Stimulated activated CD4-positive, alpha-beta T cell treated with anti-CD3 and anti-CD28 coated beads, Interleukin-4, amount 100 ng/mL, for 1 hour (primary cell): ENCODE measurements at places on chromosomes 3 and 15.
A peak's percentile ranks its signal among the peaks of the same experiment; 100 is the strongest.

DNA sequence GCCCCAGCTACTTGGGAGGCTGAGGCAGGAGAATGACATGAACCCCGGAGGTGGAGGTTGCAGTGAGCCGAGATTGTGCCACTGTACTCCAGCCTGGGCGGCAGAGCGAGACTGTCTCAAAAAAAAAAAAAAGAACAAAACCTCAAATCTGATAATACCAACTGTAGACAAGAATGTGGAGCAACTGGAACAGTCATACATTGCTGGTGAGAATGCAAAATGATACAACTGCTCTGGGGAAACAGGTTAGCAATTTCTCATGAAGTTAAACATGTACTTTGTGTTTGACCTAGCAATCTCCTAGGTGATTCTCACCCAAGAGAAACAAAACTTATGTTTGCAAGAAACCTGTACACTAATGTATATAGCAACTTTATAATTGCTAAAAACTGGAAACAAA is 4.4 kb upstream of the VHL start:
- no peak for DNase-seq

DNA sequence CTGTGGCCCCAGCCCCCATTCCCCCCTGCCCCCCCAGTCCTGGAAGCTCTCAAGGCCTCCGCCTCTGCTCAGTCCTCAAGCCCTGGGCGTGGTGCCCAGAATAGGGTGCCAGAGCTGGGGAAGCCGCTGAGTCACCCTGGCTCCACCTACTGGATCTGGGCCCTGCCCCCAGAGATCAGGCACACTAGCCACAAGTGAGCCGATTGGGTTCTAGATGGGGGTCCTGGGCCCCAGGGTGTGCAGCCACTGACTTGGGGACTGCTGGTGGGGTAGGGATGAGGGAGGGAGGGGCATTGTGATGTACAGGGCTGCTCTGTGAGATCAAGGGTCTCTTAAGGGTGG is 5.7 kb downstream of the EIF4G1 start:
- peak; percentile 63 for DNase-seq

GRCh38 chr15:51390966-51391422 is 49.5 kb downstream of the GLDN start:
- DNase-seq: no peak

DNA sequence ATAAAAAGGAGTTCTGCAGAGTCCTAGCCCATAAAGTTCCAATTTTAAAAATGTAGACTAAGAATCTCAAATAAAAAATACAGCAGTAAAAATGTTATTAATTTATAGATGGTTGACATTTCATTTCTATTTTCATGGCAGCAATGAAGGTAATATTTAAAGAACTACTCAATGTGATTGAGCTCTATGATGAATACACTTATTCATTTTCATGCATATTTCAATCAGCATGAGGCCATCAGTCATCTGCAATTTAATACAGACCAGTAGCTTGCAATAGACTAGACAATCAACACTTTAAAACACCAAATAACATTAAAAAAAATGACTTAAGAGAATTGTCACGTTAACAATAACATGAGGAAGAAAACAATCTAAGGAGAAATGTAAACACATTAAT is 1295.8 kb upstream of the ALCAM start:
- no peak for DNase-seq

DNA sequence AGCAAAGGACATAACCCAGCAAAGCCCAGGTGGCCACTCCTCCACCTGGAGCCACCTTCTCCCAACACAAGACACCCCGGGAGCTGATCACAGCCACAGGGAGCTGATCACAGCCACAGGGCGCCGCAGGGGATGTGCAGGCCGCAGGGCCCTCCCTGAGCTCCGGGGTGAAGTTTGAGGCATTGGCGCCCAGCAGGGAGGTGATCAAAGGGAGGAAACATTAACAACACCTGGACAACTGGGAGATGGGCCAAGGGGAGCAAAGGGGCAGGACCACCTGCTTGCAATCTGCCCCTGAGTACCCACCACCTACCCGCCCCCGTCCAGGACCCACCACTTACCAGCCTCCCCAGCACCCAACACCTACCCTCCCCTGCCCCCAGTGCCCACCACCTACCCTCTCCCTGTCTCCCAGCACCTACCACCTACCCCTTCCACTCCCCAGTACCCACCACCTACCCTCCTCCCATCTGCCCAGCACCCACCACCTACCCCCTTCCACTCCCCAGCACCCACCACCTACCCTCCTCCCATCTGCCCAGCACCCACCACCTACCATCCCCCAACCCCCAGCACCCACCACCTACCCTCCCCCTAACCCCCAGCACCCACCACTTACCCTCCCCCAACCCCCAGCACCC is 2.4 kb downstream of the UROC1 start:
- DNase-seq: no peak

DNA sequence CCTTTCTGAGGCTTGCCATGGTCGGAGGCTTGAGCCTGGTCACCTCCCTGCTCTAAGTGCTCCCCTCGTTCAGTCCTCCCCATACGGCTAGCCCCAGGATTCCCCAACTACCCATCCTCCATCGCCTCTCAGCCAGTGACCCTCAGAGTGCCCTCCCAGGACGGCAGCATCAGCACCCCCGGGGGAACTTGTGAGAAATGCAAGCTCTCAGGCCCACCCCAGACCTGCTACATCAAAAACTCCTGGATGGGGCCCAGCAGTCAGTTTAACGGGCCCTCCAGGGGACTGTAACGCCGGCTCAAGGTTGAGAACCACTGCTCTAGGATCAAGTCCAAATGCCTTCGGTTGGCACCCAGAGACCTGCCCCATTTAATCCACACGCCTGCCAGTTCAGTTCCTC is 6.9 kb downstream of the ADAMTS17 start:
- no peak for DNase-seq

- DNase-seq: no peak
Measured at GRCh38 chr3:33911525-33912322, 113.3 kb downstream of the PDCD6IP start.

DNA sequence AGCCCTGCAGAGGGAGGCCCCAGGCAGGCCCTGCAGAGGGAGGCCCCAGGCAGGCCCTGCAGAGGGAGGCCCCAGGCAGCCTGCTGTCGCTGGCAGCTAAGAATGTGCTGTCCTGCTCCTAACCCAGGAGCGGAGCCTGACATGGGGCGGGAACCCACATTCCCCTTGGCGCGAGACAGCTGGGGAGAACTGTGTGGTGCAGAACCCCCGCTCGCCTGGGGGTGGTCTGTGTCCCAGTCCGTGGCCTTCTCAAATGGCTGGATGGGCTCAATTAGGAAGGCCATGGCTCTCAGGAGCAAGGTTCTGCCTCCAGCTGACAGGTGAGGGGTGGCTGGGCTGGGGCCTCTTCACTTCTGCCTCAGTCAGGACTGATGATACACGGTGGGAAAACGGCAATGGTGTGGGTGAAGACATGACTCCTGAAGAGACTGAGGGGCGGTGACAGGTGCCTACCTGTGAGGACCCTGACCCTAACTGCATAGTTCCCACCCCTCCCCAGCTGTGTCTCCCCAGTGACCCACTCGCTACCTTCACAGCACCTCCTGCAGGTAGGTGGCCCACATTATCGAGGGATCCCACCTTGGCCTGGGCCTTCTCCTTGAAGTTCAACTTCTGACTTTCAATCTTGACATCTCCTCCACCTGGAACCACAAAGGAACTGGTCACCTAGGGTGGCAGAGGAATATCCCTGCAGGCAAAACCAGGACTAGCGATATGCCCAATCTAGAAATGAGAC is 52.0 kb downstream of the DHX30 start:
- DNase-seq: no peak
